ENCODE measurements at places on chromosomes 4 and X.

GRCh38 chr4:57498251-57498650, 388.1 kb upstream of the IGFBP7 start:
- DNase-seq, result no peak

DNA sequence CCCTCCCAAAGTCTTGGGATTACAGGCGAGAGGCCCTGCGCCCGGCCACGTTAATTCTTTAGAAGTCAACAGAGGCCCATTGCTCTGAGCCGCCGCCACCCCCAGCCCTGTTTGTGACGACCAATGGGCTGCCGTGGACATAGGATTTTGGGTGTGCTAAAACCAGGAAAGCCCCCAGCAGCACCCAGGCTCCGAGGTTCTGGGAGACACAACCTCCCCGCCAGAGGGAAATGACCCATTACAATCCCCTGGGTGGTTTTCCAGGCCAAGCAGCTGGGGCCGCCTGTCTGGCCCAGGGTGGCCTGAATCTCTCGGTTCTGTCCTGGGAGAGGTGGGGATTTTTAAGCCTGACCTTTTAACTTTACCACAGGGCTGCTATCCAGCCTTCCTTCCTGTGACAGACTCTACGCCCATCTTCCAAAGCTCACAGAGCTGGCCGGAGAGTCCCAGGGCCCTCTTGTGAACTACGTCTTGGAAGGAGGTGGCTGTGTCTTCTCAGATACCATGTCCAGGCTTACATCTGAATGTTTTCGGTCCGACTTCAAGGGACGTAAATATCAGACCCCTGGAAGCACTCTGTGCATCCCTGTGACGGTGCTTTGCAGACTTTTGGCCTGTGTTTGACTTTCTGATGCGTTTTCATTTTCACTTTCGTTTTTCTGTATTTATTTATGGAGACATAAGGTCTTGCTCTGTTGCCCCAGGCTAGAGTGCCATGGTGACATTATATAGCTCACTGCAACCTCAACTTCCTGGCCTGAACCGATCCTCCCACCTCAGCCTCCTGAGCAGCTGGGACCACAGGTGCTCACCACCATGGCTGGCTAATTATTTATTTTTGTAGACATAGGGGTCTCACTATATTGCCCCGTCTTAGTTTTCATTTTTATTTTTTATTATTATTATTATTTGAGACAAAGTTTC, 36.0 kb downstream of the P2RY8 start:
- DNase-seq, result no peak

DNA sequence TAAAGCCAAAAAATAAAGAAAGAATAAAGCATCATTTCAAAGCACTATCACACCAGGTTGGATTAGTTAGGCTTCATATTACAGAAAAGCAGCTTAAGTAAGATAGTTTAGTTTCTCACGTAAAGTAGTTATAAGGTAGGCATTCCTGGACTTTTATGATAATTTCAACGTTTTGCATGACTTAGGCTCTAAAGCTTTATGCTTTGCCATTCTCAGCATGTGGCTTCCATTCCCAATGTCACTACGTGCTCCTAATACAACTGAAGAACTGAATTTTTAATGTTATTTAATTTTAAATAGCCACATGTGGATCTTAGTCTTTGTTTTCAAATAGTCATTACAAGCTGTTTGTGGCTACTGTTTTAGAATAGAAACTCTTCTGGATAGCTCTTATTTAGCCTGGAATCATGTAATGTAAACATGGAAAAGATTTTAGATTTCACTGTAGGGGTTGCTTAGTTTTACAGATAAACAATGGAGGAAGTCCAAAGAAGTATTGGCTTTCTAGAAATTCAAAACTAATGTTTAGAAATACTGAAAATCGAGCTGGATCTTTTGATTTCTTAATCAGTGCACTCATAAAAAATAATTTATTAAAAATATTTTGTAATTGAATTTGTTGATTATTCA, 710.0 kb downstream of the IL1RAPL1 start:
- no peak for DNase-seq

GRCh38 chr4:53886090-53886489, 178.3 kb downstream of the CHIC2 start:
- no peak for DNase-seq

- DNase-seq, result no peak
Observed at GRCh38 chrX:15973299-15973698, 118.7 kb upstream of the AP1S2 start.

DNA sequence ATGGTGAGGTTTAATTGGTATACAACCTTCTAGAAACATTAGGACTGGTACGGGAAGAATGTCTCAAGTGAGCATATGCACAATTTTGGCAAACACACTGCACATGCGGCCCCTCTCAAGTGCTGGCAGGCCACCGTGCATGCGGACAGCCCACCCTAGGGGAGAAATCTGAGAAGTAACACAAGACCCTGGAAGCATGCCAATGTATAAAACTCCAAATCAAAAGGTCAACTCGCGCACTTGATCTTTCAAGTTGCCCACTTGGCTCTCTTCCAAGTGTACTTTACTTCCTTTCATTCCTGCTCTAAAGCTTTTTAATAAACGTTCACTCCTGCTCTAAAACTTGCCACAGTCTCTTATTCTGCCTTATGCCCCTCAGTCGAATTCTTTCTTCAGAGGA, 488.3 kb downstream of the CFAP47 start:
- no peak for DNase-seq

DNA sequence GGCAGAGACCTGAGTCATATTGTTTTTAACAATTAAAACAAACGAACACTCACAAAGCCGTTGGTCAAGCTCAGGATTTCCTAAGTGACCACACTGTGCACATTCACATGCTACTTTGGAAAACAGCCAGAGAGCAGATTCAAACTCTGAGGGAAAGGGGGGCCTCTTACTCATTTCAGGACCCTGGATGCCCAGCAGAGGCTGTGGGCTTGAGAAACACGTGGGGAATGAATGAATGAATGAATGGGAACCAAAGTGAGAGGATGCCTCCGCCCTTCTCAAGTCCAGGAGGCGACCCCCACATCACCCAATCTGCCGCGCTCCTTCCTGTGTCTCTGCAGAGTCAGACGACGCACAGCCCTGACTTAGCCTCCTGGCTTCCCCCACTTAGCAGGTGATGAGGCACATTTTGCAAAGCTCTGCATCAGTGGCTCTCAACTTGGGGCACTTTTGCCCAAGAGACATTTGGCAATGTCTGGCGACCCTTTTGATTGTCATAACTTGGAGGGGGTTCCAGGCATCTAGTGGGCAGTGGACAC, 76.0 kb downstream of the ABLIM2 start:
- DNase-seq, result no peak

GRCh38 chr4:185479507-185479971, 8.0 kb upstream of the CCDC110 start:
- DNase-seq, result no peak

DNA sequence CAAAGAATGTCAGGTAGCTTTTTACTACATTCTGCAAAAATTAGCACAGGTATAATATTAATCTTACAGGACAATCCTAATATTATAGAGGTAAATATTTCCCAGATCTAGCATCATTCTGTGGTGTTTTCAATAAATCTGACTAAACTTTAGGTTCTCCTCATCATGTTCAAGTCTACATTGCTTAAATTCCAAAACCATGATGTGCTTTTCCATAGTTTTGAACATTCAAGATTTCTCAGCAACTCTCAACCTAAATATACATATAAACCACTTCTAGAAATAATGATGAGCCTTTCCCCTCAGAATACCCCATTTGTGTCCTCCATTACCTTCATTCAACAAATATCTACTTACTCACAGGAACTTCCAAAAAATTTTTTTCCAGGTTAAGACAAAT, 23.1 kb downstream of the EIF4E start:
- no peak for DNase-seq

DNA sequence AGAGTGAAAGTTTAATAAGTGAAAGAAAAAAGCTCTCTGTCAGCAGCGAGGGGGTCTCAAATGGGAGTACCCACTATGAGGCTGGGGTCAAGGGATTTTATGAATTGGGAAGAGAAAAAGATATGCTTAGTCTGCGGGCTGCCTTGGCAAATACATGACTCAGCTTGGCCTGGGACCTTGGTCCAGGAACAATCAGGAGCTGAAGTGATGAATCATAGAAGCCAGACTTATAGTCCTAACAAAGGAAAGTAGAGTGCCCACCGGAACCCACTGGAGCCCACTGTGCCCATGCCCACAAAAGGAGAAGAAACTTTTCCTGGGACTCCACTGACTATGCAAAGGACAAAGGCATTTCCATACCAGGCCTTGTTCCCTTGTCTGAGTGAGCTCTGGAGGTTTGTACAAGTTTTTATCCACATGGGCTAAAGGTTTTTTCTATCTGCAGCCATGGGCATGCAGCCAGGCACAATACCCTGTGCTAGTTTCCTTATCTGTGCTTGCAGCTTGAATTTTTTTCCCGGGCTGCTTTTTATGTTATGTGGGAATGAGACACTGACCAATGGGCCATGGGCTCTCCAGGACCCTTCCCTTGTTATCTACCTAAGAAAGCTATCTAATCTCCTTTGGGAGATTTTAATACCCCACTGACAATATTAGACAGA, 201.7 kb downstream of the FAM133A start:
- no peak for DNase-seq

- DNase-seq, result no peak
Observed at GRCh38 chrX:65522739-65523372, 11.7 kb downstream of the LAS1L start.

All from NCI-H2081 treated with DMSO at 0.1 percent for 48 hours (cell line).